ENCODE measurements at places on chromosomes 16 and 17.

DNA sequence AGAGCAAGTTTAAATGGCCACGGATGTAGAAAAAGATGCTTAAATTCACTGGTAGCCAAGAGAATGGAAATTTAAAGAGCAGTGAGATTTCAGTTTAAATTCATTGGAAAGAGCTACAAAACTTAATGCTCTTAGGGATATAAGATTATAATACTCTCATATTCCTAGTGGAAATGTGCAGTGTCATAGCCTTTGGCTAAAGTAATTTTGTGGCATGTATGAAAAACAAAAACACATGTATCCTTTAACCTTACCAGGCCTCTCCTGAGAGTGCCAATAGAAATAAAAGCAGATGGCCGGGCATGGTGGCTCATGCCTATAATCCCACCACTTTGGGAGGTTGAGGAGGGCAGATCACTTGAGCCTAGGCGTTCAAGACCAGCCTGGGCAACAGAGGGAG, 289.2 kb downstream of the PHKB start:
- no peak for DNase-seq

GRCh38 chr16:27780468-27781194, 230.7 kb downstream of the KATNIP start:
- no peak for DNase-seq

GRCh38 chr16:89171216-89172170, at the start of gene CDH15:
TSS of gene CDH15 (plus strand) at chr16:89171748. CDS start at chr16:89171832, 84 bp downstream.
- DNase-seq, result peak; percentile 97

DNA sequence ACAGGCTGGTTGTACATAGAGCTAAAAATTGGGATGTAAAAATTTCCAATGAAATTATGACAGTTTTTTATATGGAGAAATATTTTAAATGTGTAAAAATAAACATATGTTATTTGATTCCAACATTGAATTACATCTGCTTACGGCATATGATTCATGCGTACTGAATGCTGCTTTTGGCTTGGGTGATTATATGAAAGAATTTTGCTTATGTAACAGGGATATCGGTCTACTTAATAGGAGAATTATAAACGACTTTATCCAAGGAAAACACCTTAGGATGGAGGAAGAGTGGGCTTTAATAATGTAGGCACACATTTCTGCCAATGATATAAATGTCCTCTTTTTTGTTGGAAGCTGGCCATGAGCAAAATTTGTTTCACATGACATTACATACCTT, 197.3 kb upstream of the GOT2 start:
- DNase-seq, result no peak

DNA sequence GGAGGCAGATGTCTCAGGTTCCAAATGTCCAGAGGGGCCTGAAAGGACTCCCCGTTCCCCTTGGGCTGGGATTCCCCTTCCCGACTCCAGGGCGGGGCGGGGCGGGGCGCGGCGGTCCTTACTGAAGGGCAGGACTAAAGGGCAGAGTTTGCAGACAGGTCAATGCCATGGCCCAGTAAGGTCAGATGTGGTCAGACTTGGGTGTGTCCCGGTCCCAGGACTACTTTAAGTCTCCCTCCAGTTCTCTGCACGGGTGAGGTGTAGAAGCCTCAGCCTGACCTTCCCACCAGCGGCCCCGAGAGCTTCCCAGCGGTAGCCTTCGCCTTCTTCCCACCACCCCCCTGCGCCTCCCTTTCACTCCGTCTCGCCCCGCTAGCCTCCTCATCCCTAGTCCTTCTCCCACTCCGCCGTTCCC, 532 bp downstream of the KDM6B start:
- peak; percentile 83 for DNase-seq

DNA sequence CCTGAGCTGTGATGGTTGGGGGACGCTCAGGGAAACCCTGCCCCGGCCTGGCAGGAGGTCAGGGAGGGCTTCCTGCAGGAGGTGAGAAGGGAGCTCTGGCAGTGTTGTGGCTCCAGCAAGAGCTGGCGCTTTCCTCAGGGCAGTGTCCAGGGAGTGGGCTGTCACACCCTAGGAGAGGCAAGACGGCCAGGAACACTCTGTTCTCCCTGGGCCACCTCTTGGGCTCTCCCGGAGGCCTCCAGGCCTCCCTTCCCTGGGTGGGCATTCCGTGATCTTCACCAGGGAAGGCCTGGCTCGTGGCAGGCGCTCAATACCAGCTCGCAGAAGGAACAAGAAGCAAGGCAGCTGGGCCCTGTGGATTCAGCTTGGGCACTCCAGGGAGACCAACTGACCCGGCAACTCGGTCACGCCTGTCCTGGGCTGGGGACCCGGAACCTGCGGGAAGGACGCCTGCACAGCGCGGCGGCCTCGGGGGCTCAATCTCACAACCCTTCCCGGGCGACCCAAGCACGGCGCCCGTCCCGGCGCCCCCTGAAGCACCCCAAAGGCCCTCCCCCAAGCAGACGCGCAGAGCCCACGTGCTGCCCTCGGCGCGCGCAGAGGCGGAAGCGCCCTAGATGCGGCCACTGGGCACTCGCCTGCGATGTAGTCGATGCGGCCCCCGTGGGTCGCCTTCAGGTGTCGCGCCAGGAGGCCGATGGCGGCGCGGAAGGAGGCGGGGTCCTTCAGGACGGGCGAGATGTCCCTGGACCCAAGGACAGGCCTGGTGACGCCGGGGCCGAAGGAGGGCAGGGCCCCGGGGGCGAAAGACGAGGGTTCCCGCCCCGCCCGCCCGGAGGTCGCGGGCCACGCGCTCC, 588 bp downstream of the APRT start:
- peak; percentile 67 for DNase-seq

GRCh38 chr17:37714897-37715296, 30.0 kb downstream of the HNF1B start:
- no peak for DNase-seq

DNA sequence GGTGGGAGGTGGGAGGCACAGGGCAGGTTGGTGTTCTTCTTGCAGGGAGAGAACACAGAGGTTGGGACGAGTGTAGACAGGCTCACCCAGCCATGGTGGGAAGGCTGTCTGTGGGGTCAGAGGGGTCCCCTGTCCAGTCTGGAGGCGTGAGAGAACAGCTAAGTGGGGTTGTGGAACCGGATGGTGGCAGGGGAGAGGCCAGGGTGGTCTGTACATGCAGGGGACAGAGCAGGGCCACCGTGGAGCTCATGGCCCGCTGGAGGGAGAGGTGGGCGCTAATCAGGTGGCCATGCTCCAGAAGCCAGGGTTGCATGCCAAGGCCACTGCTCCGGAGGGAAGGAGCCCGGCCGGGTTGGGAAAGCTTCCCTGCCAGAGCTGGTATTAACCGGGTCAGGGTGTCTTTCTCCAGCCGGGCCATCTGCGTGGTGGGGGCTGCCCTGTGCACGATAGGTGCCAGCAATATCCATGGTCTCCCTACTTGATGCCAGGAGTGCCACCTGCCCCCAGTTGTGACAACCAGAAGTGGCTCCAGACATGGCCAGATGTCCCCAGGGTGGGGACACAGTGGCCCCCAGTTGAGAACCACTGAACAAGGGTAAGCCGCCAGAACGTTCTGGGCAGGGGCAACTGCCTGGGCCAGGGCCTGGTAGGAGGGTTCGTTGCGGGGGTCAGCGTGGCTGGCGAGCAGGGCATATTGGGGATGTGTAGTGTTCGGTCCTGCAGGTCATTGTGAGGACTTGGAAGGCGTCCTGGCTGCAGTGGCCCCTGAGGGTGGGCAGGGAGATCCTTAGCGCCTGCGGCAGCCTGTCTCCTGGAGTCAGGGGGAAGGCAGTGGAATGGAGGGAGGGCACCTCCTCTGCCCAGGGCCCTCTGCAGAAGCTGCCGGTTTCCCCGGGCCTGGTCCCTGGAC, 5.1 kb downstream of the SNN start:
- no peak for DNase-seq

DNA sequence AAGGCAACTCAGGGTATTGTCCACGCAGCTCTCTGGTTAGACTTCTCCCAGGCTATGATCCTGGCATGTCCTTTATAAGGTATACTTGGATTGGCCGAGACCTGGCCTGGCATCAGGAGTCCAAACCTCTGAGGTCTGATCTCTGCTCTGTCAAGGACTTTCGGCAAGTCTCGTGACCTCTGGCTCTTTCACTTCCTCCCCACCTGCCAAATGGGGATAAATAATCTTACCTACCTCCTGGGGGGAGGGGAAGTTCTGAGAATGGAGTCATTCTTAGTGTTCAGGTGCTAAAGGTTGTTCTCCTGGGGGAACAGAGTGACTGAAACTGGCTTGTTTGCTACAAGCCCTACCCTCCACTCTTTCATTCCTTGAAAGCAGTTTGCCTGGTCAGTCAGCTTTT, 7.6 kb downstream of the ATXN1L start:
- no peak for DNase-seq

- no peak for DNase-seq
These were observed 98.2 kb upstream of the NUDT7 start for GRCh38 chr16:77624085-77624484.

- no peak for DNase-seq
These were observed 75.5 kb downstream of the SHISA9 start for GRCh38 chr16:12976936-12977335.

DNA sequence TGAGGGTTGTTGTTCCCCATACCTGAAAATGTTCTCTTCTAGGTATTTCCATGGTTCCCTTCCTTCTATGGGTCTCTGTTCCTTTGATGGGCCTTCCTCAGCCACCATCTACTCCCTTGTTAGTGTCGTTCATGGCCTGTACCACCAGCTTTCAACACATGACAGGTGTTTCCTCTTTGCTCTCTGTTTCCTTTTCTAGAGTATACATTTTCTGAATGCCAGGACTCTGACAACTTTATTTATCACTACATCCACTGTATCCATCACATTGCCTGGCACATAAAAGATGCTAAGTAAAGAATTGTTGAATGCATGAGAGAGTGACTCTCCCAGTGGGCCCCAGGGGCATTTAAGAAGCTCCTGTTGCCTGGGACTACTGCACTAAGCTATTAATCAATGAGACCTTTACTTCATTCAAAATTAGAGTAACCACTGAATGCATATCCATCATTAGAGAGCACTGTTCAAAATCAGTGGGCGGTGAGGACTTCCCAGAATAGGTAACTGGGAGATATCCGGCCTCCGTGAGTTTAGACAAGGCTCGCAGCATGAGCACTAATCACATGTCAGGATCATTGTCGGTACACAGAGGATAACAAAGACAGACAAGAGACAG, 255.0 kb downstream of the CBLN1 start:
- DNase-seq, result no peak

DNA sequence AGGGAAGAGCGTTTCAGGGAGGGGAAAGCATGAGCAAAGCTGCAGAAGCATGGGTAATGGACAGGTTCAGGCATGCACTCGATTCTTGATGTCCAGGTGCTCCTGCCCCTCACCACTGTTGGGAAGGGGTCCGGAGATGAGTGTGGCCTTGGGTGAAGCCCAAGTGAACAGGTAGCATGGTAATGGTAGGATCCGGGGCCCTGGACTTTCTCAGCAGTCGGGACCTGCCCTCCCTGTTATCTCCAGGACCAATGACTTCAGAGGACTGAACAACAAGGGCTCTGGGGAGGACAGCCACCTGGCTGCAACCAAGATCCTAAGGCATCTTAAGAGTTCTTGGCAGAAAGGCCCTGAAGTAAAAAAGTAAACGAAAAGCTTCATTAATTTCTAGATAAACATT, 306.8 kb downstream of the CPPED1 start:
- DNase-seq, result no peak

Data from CD4-positive, alpha-beta T cell treated with Interleukin-17A for 1 hour (primary cell).